Activated T-helper 2 cell treated with anti-CD3 and anti-CD28 coated beads, Interferon-gamma antibody, Interleukin-2, Interleukin-4, amounts not matched to agents 10 μg/mL and 5 μg/mL and 100 μg/mL, durations not matched to agents 14 hours and 24 hours and 36 hours (primary cell): ENCODE measurements at places on chromosomes 6 and 20. TPM values are rescaled to one million over a fixed set of nuclear protein-coding genes. Genes with fewer than 3 reads are reported as not detected.

ANKRD6 gene
- 2.2 TPM in 2 replicates for total RNA-seq

GRCh38 chr6:163738725-163739407 is 324.3 kb downstream of the QKI start:
- H3K36me3 ChIP-seq: no peaks in the 10 kb centered on the region
- no peaks in the 10 kb centered on the region for H3K4me1 ChIP-seq
- H3K27ac ChIP-seq: no peak overlapping the region
- H3K27me3 ChIP-seq: peaks cover 3% of the 10 kb centered on the region
- DNase-seq: no peak

GRCh38 chr6:167426651-167427050 is 101.8 kb downstream of the TTLL2 start:
- no peak overlapping the region for H3K27ac ChIP-seq
- no peak for DNase-seq
- no peaks in the 10 kb centered on the region for H3K36me3 ChIP-seq
- no peak overlapping the region for H3K4me3 ChIP-seq

GRCh38 chr6:112663698-112664097 is 316.6 kb downstream of the RFPL4B start:
- H3K4me3 ChIP-seq: no peak overlapping the region
- H3K27ac ChIP-seq: no peak overlapping the region
- no peaks in the 10 kb centered on the region for H3K36me3 ChIP-seq
- DNase-seq: no peak
- no peaks in the 10 kb centered on the region for H3K27me3 ChIP-seq

GRCh38 chr6:69285054-69285453 is 511.8 kb downstream of the LMBRD1 start:
- no peaks in the 10 kb centered on the region for H3K4me1 ChIP-seq
- no peak overlapping the region for H3K27ac ChIP-seq
- H3K4me3 ChIP-seq: no peak overlapping the region
- H3K27me3 ChIP-seq: no peaks in the 10 kb centered on the region

DNA sequence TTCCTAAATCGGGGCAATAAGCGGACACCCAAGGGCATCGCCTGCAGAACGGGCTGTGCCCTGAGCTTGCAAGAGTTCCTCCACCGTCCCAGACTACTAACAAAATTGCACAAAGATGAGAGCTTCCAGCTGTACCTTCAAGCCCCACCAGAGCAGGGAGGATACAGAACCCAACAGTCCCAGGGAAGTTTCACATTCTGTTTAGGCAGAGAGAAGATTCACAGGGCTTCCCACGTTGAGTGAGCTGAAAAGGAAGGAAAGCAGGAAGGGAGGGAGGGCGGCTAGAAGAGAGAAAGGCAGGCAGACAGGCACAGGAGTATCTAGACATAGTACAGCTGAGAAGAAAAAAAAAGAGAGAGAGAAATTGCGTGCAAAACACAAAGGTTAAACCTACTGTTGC is 112.6 kb upstream of the AFDN start:
- peaks cover 77% of the 10 kb centered on the region for H3K27me3 ChIP-seq
- H3K27ac ChIP-seq: no peak overlapping the region
- DNase-seq: no peak
- H3K4me1 ChIP-seq: peaks cover 1% of the 10 kb centered on the region

GRCh38 chr6:138527411-138528088 is 28.3 kb upstream of the NHSL1 start:
- H3K4me1 ChIP-seq: no peaks in the 10 kb centered on the region
- H3K4me3 ChIP-seq: no peak overlapping the region
- DNase-seq: no peak
- H3K27me3 ChIP-seq: peaks cover 25% of the 10 kb centered on the region
- H3K36me3 ChIP-seq: no peaks in the 10 kb centered on the region
- H3K27ac ChIP-seq: no peak overlapping the region

GRCh38 chr6:151870375-151870774 is 62.9 kb downstream of the ESR1 start:
- no peaks in the 10 kb centered on the region for H3K36me3 ChIP-seq
- H3K4me3 ChIP-seq: no peak overlapping the region
- no peak overlapping the region for H3K27ac ChIP-seq
- H3K4me1 ChIP-seq: no peaks in the 10 kb centered on the region

PDE10A gene
- 0.05 TPM in 1 of 2 replicates, not detected in the other for total RNA-seq

TGM2 gene
- total RNA-seq: not detected in 2 replicates

DNA sequence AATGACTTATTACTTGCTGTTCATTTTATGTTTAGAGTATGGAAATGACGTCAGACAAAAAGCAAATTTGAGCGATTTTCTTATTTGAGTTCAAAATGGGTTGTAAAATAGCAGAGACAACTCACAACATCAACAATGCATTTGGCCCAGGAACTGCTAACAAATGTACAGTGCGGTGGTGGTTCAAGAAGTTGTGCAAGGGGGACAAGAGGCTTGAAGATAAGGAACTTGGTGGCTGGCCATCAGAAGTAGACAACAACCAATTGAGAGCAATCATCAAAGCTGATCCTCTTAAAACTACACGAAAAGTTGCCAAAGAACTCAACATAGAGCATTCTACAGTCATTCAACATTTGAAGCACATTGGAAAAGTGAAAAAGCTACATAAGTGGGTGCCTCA is 43.8 kb downstream of the REV3L start:
- H3K27me3 ChIP-seq: no peaks in the 10 kb centered on the region
- no peak overlapping the region for H3K27ac ChIP-seq
- peaks cover 19% of the 10 kb centered on the region for H3K36me3 ChIP-seq
- peaks cover 31% of the 10 kb centered on the region for H3K4me1 ChIP-seq
- no peak overlapping the region for H3K4me3 ChIP-seq

- H3K4me1 ChIP-seq: peaks cover 48% of the 10 kb centered on the region
- no peaks in the 10 kb centered on the region for H3K27me3 ChIP-seq
- no peak for DNase-seq
- peak overlapping the region; percentile 29 for H3K27ac ChIP-seq
- no peak overlapping the region for H3K4me3 ChIP-seq
Measured at GRCh38 chr6:106173124-106173879, 87.2 kb downstream of the PRDM1 start.

DNA sequence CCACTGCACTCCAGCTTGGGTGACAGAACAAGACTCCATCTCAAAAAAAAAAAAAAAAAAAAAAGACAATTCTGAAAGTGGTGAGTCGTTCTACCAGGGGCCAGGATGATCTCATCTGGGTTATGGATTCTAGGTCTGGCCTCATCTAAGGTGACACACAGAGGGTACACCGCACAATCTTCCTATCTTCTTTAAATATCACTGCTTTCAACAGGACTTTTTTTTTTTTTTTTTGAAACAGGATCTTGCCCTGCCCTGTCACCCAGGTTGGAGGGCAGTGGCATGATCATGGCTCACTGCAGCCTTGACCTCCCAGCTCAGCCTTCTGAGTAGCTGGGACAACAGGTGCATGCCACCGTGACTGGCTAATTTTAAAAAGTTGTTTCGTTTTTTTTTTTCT is 67.7 kb downstream of the SLC16A10 start:
- peaks cover 10% of the 10 kb centered on the region for H3K4me1 ChIP-seq
- H3K27ac ChIP-seq: no peak overlapping the region
- H3K27me3 ChIP-seq: peaks cover 23% of the 10 kb centered on the region
- H3K36me3 ChIP-seq: no peaks in the 10 kb centered on the region
- no peak overlapping the region for H3K4me3 ChIP-seq

FGD2 gene
- 0.64 and 0.87 TPM in 2 replicates for total RNA-seq

DNA sequence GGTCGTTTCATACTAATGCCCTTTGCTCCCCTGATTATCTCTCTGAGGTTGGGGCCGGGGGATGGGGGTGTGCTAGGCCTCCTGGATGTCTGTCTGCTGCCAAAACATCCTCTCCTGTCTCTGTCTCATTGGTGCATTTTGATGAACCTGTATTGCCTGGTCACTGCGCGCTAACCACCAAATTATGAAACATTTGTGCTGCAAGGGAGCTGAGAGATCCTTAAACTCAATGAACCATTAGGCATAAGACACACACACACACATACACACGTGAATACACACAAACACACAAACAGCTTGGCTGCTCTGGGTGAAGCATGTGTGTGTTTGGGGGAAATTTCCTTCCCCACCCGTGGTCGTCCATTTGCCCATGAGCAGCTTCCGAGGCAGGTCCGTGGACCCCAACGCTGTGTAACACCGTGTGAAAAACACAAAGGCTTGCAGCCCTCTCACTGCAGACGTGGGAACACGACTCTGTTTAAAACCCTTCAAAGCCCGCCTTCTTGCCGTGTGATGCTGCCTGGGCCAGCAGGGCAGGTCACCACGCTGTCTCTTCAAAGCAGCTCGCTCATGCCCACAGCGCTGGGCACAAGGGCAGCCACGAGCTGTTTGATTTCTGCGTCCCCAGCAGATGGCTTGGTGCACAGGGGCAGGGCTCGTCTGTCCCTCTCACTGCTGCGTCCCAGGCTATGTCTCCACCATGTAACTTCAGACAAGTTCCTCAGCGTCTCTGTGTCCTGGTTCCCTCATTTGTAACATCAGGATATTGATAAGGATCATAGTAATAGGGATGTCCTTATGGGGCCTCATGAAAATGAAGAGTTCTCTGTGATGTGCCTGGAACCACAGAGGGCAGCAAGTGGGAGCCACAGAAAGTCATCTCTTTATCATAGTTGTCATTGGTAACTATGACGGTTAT is 96.8 kb downstream of the CDH26 start:
- H3K4me1 ChIP-seq: peaks cover 38% of the 10 kb centered on the region
- no peak for DNase-seq
- H3K36me3 ChIP-seq: no peaks in the 10 kb centered on the region

DNA sequence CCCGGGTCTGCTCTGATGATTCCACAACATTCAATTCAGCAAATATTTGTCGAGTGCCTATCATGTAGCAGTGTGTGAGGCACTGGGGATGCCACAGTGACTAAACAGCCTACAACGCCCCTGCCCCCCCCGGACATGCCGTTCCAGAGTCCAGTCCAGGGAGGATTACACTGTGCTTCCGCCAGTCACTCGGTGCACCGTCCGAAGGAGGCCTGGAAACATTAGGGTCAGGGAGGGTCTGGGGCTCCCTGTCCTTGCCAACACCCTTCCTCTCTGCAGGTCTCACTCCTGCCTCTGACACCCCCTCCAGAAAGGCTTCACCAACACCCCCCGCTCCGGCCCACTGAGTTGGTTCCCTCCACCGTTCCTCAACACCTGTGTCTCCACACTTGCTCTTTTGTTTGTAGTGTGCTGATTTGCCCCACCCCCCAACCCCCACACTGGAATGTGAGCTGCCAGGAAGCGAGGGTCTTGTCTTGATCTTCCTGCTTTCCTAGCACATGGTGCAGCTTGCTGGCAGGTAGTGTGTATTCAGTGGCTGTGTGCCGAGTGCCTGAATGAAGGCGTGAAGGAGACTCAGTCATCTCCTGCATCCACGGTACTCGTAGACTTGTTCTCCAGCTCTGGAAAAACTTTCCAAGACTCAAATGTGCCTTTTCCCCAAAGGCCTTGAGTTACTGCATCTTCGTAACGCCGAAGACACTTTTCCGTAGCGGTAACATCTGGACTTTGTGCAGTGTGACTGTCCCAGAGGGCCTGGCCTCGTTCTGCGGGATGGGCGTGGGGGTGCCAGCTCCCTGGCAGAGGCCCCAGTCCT is 150.4 kb downstream of the ZDHHC14 start:
- no peak overlapping the region for H3K27ac ChIP-seq
- H3K4me1 ChIP-seq: peaks cover 45% of the 10 kb centered on the region
- H3K27me3 ChIP-seq: peaks cover 5% of the 10 kb centered on the region
- H3K36me3 ChIP-seq: peaks cover 14% of the 10 kb centered on the region
- H3K4me3 ChIP-seq: no peak overlapping the region

EPB41L2 gene
- total RNA-seq: 20.8 and 26.9 TPM in 2 replicates

- peaks cover 10% of the 10 kb centered on the region for H3K4me1 ChIP-seq
- peak within 1 kb of the TSS; percentile 99 for H3K27ac ChIP-seq
- H3K4me3 ChIP-seq: peak within 1 kb of the TSS; percentile 85
- DNase-seq: peak; percentile 93
Measured at GRCh38 chr20:45971675-45972499, at the start of gene ZNF335. ZNF335 (minus strand) TSS chr20:45972203; CDS start chr20:45971410, 793 bp downstream.

TBC1D20 gene
- 30.1 and 31.5 TPM in 2 replicates for total RNA-seq

- H3K4me3 ChIP-seq: no peak overlapping the region
- peaks cover 14% of the 10 kb centered on the region for H3K36me3 ChIP-seq
- peaks cover 19% of the 10 kb centered on the region for H3K4me1 ChIP-seq
- H3K27me3 ChIP-seq: no peaks in the 10 kb centered on the region
- no peak for DNase-seq
Measured at GRCh38 chr20:62186887-62187866, 4.3 kb downstream of the MTG2 start.

CCM2L gene
- not detected in 2 replicates for total RNA-seq

GRCh38 chr6:39999006-39999867 is 65.0 kb upstream of the MOCS1 start:
- H3K4me1 ChIP-seq: no peaks in the 10 kb centered on the region
- H3K27me3 ChIP-seq: no peaks in the 10 kb centered on the region
- H3K4me3 ChIP-seq: no peak overlapping the region
- H3K36me3 ChIP-seq: no peaks in the 10 kb centered on the region
- H3K27ac ChIP-seq: no peak overlapping the region

- H3K27ac ChIP-seq: no peak overlapping the region
- no peak overlapping the region for H3K4me3 ChIP-seq
- peaks cover 21% of the 10 kb centered on the region for H3K36me3 ChIP-seq
- peaks cover 3% of the 10 kb centered on the region for H3K27me3 ChIP-seq
- peaks cover 2% of the 10 kb centered on the region for H3K4me1 ChIP-seq
- DNase-seq: no peak
Measured at GRCh38 chr6:131875647-131876046, 67.8 kb downstream of the ENPP1 start.

RIPPLY2 gene
- total RNA-seq: not detected in 2 replicates

- H3K4me3 ChIP-seq: peak overlapping the region; percentile 10
- no peak overlapping the region for H3K27ac ChIP-seq
- peaks cover 5% of the 10 kb centered on the region for H3K27me3 ChIP-seq
- DNase-seq: no peak
Measured at GRCh38 chr6:126170978-126171382, 168.9 kb upstream of the CENPW start.

DNA sequence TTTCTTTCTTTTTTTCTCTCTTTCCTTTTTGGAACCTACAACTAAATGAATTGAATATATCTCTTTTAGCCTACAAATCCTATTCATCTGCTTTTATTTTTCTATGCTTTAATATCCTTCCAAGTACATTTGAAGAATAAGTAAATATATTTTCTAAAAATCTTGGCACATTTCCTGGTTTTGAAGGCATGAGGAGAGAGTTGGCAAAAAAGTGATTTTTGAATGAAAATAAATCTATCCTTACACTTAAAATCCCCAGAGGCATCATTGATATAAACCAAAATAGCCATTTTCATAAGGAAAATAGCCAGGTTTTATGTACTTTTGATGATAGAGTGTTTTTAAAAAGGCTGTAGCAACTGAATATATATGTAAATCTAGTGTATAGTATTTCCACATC is 69.0 kb downstream of the SAMD5 start:
- DNase-seq: no peak
- no peak overlapping the region for H3K27ac ChIP-seq
- H3K27me3 ChIP-seq: no peaks in the 10 kb centered on the region
- no peaks in the 10 kb centered on the region for H3K36me3 ChIP-seq
- no peaks in the 10 kb centered on the region for H3K4me1 ChIP-seq

DNA sequence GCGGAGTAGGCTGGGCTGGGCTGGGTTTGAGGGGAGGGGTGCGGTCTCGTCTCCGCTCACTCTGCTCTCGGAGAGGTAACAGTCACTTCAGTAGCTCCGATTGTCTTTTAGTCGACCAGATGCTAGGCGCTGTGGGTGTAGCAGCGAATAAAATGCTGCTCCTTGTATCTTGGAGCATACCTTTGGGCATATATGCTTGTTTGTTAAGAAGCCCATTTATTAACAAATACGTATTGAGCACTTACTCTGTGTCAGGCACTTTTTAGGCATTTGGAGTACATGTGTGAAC is 545 bp downstream of the ACTR5 start:
- peaks cover 22% of the 10 kb centered on the region for H3K4me1 ChIP-seq
- H3K4me3 ChIP-seq: peak overlapping the region; percentile 87
- peaks cover 3% of the 10 kb centered on the region for H3K27me3 ChIP-seq
- H3K27ac ChIP-seq: peak overlapping the region; percentile 67
- peaks cover 26% of the 10 kb centered on the region for H3K36me3 ChIP-seq
- no peak for DNase-seq
